ENCODE measurements at places on chromosomes 1 and 21.

- no peak for ATAC-seq
These were observed 14.3 kb downstream of the PDZK1 start for GRCh38 chr1:145692785-145693443.

DNA sequence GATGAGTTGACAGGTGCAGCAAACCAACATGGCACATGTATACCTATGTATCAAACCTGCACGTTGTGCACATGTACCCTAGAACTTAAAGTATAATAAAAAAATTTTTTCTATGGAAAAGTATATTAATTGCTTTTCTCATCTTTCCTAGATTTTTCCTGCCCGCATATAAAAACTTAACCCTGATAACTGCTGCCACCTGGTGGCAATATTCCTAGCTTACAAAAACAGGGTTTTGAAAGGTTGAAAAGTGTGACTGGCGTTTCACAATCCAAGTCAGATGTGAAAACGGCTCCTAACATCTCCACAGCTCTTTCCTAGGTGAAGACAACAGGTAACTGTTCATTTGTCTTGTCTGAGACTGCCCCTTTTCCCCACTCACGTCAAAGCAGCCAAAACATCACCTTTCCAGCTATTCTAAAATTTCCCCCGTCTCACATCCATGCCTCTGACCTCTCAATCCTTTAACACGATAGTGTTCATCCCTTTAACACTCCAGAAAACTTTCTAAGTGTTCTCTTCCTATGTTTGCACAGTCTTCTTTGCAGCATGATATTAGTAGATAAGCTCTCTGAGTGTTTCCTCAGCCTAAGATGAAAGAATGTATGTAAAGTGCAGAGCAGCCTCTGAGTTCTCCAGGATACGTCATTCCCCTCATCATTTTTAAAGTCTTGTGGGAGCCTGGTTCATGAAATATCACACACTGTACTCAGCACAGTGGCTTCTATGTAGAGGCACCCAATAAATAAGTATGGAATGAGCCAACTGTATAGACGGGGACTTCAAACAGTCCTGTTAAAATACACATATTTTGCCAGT, 27.5 kb downstream of the OVGP1 start:
- ATAC-seq = no peak

DNA sequence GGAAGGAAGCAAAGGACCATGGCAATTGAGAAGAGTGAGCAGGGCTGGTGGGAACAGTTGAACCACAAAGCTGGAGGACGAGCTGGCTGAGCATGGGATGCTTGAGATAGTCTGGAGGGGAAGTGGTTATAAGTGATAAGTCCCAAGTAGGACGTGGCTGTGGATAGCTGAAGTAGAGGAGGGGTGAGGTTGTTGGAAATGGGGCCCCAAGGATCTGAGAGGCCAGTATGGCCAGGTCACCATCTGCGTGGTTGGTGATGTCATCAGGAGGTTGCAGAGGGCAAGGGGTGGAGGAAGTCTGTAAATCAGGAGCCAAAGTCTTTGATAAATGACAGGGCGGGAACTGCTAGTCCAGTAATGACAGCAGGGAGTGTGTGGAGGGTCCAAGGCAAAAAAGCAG, 11.0 kb upstream of the REN start:
- no peak for ATAC-seq

- ATAC-seq = no peak
These were observed at the start of gene MYOG for GRCh38 chr1:203085528-203086406. TSS of gene MYOG (minus strand) at chr1:203086012. CDS start at chr1:203085961, 51 bp downstream.

GRCh38 chr1:25945761-25946160, 39.5 kb upstream of the STMN1 start:
- ATAC-seq = no peak

Measured in esophagus mucosa (tissue), 1 donor.